Tibial artery (tissue), 4 donors: ENCODE measurements at places on chromosomes 1 and 21.

DNA sequence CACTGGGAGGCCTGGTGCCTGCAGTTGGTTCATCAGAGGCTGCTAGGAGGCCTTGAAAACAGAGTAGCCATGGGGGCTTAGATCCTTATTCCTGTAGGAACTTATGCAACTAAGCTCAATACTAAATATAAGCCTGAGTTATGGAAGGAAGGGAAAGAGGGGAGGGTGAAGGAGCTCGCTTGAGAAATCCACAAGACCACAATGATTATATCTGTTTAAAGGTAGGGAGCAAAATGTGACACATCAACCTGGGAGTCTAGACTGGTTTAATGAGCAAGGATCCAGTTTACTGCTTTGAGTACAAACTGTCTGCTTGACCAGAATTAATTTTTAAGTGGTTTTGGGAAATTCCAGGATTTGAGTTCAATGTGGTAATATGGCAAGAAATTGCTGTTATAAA is 20.4 kb upstream of the ANGPTL7 start:
- no peak for DNase-seq

DNA sequence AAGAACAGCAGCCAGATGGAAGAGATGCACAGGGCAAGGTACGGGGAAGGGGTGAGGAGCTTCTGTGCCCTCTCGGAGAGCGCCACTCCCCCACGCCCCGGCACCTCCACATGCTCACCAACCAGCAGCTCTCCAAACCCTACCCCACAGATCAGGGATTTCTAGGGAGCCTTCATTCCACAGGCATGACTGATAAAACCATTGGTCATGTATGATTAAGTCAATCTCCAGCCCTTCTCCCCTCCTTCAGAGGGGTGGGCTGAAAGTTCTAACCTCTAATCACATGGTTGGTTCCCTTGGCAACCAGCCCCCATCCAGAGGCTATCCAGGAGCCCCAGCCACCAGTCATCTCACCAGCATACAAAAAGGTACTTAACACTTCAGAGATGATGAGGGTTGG is 144.7 kb downstream of the TGFBR3 start:
- no peak for DNase-seq

DNA sequence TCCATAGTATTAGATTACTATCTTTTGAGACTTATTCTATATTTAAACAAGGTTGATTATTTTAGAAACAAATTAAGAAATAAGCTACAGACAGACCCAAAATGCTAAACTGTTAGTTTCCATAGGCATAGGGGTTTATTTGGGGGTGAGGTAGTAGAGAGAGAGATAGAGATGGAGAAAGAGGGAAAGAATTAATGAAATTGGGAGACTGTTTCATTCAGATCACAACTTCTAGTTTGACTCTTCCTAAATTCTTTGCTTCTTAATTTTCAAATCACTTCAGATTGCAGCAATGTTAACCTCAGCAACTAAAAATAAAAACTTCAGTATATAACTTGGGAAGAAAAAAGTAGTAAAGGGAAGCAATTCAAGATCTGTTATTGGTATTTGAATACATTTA is 3.4 kb downstream of the JUN start:
- DNase-seq: no peak

DNA sequence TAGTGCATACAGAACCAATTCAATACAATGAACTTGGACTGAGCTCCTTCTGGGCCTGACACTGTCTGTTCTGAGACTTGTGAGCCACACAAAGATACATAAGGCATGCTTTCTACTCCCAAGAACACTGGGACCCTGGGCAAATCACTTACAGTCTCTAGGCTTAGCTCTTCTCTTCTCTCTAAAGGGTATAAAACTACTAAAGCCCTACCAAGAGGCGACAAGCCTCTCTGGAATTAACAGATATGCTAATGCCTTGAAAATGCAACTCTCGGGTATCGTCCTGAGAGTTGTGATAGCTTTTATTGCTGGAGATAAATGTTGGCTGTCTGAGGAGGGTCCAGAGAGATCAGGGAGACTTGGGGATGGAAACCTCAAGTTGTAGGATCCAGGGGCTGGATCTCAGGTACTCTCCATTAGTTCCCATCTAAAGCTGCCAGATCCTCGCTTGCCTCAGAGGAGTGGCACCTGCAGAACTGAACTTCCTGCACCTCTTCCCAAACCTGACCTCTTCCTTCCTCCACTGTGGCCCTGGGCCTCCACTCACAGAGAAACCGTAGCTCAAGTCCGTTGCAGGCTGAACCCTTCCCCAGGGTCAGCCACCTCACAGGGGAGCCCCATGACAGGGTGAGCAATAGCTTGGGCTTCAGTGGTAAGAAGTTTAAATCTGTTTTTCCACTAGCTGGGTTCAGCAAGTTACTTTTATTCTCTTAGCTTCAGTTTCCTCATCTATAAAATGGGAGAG is 11.5 kb upstream of the CFAP45 start:
- DNase-seq: no peak

GRCh38 chr1:218304281-218305039 is 19.4 kb downstream of the RRP15 start:
- DNase-seq: no peak

- no peak for DNase-seq
Observed at GRCh38 chr1:38221006-38221649, 174.5 kb upstream of the POU3F1 start.

DNA sequence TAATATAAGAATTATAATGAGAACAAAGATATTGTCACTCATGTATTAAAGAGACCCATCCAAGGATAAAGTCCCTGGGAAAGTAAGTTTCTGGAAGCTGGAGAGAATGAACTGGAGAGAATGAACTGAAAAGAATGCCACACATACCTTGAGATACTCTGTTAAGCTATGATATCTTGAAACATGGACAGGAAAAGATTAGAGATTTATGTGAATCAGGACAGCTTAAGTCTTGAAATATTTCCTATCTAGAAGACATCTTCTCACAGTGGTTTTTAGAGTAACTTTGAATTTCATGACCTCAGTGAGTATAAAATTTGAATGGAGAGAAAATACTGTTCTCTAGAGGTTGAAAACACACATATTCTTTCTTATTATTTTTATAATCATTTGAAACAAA is 201.3 kb upstream of the HMCN1 start:
- no peak for DNase-seq

DNA sequence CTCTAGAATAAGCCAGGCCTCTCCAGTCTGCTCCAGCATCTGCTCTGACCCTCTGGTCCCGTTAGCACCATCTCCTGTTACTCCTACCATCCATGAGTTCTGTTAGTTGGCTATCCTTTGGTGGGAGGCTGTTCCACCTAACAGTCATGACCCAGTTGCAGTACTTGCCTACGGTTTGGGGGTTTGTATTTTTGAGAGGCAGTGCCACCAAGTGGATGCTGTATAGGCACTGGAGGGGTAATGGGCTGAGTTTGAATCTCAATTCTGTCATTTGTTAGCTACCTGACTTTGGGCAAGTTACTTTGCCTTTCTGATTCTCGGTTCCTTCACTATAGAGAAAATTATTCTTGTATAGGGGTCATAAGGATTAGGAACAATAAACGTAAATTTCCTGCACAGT is 12.1 kb upstream of the C8B start:
- no peak for DNase-seq

DNA sequence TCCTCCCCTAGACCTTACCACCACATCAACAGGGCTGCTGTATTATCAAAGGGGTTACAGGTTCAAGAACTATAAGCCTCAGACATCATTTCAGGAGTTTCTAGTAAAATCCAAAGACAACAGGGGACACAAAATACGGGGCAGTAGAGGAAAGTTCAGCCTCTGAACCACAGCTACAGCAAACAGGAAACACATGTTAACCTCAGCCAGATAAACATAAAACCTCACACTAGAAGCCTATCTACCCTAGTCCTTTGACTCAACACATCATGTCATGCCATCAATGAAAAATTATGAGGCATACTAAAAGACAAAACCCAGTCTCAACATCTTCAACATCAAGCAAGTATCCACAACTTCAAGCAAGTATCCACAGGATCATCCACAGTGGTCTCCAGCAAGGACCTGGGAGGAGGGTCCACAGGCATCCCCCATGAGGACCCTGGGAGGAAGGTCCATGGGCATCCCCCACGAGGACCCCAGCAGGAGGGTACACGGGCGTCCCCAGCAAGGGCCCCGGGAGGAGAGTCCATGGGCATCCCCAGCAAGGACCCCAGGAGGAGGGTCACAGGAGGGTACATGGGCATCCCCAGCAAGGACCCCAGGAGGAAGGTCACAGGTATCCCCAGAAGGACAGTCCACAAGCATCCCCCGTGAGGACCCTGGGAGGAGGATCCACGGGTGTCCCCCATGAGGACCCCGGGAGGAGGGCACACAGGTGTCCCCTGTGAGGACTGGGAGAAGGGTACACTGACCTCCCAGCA is 440.0 kb downstream of the MATN1 start:
- DNase-seq: no peak

DNA sequence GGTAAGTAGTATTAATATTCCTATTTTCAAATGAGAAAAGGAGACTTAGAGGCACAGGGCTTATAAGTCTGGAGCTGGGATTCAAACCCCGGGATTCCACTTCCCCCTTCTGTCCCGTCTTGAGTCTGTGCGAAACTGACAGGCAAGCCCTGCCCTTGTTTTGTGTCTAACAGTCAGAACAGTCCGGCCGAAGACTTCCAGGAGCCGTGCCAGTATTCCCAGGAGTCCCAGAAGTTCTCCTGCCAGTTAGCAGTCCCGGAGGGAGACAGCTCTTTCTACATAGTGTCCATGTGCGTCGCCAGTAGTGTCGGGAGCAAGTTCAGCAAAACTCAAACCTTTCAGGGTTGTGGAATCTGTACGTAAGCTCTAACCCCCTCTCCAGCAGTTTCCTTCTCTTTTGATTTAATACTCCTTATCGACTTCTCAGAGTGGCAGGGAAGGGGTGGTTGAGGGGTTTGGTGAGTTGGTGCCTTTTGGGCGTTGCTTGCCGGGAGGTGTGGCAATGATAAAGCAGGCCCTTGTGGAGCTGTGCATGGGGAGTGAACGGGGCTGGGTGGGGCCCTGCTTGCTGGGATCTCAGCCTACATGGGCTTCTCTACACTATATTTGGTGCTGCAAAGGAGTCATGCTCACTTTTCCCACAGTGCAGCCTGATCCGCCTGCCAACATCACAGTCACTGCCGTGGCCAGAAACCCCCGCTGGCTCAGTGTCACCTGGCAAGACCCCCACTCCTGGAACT is 29.4 kb downstream of the IL6R start:
- DNase-seq: peak; percentile 93

DNA sequence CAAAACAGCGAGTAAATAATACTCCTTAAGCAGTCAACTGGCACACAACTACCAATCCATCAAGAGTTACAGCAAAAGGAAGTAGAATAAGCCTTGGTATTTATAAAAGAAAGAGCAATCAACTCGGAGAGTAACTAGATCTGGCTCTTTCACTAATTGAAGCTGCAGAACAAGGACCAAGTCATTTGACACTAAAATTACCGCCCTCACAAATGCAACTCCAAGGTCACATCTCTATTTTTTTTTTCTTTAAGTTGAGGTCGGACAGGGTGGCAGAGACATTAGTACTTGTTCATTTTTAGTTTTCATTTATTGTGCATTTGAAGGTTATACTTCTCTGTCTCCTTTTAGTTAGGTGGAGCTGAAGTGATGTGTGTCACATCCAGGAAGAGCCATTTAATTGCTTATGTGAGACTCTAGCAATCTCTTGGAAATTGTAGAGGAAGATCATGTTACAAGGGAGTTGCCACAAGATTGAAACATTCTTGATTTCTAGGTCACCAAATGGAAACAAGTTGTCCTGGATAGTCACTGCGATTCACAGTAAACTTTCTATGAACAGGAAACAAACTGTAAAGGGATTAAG is 138.1 kb upstream of the ADAMTS5 start:
- DNase-seq: no peak

- no peak for DNase-seq
Observed at GRCh38 chr1:200710166-200710565, 28.5 kb upstream of the CAMSAP2 start.

- DNase-seq: peak; percentile 85
Observed at GRCh38 chr21:45020629-45021427, 53.6 kb upstream of the ADARB1 start.

DNA sequence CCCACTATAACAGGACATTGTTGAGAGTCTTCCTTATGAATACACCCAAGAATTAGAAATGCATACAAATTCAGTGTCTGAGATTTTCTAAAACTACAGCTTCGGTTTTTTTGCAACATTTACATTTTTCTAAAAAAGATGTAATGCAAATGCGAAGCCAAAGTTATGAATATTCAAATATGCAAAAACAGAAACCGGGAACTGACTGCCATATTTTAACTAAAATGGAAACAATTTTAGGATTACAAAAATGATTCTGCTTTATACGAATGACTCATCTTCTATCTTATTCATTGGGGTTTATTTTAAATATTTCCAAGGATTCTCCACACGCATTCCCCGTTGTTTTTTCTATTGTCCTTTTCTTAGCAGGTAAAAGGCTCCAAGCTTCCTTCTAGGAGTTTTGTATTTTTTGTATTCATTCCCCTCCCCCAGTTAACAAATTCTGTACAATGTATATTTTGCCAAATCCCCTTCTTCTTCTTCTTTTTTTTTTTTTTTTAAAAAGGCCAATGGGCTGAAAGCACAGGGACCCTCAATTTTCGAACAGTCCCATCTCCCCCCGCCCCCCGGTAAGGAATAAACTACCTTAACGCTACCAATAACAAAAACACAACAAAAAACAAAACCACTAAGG is 1.0 kb downstream of the ARPC5 start:
- DNase-seq: no peak

GRCh38 chr1:159957824-159958268 is 3.8 kb upstream of the SLAMF9 start:
- DNase-seq: no peak

- DNase-seq: no peak
Observed at GRCh38 chr1:156045076-156045475, 8.5 kb downstream of the UBQLN4 start.

GRCh38 chr1:202214089-202214843 is 20.7 kb downstream of the LGR6 start:
- no peak for DNase-seq

- no peak for DNase-seq
Observed at GRCh38 chr1:19257178-19257914, 5.7 kb downstream of the MRTO4 start.

GRCh38 chr1:200053646-200054045 is 26.1 kb downstream of the NR5A2 start:
- DNase-seq: no peak

GRCh38 chr1:153677718-153678518 is 570 bp upstream of the NPR1 start:
- DNase-seq: peak; percentile 55

DNA sequence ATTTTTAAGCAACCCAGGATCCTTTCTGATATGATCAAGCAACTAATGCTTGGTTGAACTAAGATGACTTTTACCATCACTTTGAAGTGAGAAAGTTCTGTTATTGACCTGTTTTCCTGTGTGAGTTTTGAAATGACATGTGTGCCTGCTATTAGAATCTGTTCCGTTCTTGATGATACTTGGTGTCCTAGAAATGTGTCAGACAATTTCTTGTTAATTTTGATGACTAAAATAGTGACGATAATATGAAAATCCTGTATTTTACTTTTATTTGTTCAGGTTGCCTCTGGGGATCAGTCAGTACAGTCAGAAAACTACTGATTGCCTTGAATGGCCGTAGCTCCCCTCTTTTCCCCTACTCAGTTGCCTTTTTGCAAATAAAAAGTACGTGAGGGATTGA is 228.0 kb downstream of the RYR2 start:
- DNase-seq: no peak

GRCh38 chr1:153792631-153793041 is 17.4 kb downstream of the SLC27A3 start:
- peak; percentile 22 for DNase-seq
